ENCODE measurements at places on chromosomes 4 and X.

DNA sequence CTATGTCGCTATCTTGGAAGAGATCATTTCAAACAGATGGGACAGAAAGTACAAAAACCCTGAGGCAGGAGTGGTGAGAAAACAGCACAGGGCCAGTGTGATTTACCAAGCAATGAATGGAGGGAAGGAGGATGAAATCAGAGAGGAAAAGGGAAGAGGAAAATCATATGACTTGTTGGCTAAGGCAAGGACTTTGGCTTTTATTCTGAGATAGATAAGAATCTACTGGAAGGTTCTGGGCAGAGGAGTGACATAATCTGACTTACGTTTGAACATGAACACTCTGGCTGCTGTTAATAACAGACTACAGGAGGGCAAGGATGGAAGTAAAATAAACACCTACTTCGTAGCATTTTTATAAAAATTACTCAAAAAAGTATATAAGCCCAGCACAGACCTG is 207.8 kb upstream of the SLC7A11 start:
- DNase-seq = no peak

- DNase-seq = no peak
Measured at GRCh38 chr4:61500883-61501282, 300.8 kb downstream of the ADGRL3 start.

- no peak for DNase-seq
Measured at GRCh38 chr4:3679851-3680311, 86.3 kb upstream of the ADRA2C start.

DNA sequence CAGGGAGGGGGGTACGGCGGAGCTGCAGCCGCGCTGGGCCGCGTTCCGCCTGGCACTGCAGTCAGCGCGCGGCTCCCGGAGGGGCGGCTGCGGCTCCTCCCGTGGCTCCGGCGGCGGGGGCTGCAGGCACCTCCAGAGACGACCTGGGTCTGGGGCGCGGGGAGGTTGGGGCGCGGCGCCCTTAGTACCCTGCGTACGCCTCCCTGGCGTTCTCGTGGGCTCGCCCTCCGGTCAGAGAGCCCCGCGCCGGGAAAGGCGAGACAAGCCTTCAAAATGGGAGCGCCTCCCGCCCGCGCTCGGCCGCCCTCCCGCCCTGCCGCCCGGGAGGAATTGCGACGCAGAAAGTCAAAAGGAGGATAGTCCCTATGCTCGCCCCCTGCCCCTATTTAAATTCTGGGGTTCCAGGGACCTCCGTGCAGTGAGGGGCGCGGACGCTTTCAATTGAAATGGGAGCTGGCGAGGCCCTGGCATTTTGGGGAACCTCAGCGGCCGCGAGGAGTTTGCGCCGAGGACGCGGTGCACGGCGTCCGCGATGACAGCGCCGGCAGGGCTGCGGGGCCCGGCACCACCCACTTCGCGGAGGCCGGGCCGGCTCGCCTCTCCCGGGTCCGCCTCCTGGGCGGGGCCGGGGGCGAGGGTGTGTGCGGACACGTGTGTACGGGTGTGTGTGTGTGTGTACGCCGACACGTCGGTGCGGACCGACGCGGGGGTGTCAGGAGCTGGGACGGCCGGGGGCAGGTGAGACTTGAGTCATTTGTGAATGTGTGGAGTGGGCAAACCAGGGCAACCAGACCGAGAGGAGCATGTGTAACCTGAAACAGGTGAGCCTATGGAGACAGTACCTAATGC is 544 bp downstream of the HERC3 start:
- DNase-seq = peak; percentile 76

DNA sequence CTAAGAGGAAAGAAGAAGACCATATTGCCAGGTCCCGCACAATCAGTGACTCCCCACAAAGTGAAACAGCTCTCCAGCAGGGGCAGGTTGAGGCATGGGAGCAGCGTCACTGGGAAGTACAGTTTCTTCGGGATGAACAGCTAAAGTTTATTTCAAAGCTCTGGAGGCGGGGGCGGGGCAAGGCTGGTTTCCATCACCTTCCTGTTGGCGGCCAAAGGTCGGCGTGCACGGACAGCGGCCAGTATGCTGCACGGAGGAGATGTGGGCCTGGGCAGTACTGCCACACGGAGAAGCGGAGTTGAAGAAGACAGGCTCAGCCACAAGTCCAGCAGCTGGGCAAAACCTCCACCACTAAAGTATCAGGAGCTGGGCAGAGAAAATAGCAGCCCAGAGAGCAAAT is 951 bp upstream of the ZNF518B start:
- DNase-seq = no peak

DNA sequence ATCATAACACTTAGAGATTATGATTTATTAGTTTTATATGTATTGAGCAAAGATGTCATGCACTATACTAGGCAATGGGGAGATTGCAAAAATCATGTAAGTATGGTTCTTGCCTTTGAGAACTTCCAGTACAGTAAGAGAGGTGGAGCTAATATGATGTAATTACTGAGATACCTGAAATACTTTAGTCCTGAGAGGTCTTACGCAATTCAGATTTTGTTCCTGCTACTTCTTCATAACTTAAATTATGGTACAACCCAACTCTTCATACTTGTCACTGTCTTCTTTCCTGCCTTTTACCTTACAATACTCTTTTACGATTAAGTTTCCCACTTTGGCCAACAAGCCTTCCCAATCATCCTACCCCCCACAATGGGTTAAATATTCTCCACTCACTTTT is 564.2 kb upstream of the PITX2 start:
- DNase-seq = no peak

GRCh38 chrX:107710617-107711391 is 64.8 kb downstream of the TSC22D3 start:
- DNase-seq = no peak

DNA sequence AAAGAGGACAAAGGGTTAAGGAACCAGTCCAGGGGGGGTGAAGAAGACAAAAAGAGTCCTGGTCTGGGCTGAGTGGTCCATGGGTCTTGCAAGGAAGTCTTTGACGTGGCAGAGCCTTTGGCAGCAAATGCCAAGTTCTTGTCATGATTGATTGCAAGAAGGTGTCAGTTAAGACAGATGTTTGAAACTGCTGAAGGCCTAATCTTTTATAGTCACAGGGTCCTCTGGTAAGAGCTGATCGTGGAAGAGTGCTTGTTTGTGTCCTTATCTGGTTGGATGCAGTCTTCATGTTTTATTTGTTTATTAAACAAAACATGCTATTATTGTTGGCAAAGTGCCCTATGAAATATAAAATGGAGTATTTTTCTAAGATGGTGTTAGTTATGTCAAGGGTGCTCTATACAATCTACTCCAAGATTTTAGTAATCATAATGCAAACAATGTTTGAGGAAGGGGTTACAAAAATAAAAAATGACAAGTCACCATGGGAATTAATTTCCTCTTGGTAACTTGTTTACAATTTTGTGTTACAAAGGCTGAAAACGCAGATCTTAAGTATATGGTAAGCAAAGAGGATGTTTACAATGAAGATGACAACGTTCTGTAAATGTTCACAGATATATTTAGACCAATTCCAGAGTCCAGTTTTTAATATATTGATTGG is 85.9 kb downstream of the MAGED4 start:
- DNase-seq = no peak

DNA sequence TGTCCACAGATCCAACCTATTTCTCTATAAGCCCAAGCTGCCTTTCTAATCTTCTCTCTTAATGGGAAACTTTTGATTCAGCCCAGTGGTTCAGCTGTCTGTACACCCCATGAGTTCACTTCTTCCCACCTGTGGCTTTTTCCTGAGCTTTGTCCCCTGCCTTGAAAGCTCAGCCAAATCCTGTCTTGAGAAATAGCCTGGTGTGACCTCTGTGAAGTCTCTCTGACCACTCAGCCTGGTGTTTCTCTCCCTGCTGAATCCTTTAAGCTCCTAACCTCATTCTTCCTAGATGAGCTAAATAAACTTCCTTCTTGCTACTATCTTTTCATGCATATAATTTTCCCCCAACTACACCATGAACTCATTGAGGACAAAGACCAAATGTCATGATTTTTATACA is 15.2 kb upstream of the HERC5 start:
- DNase-seq = no peak

DNA sequence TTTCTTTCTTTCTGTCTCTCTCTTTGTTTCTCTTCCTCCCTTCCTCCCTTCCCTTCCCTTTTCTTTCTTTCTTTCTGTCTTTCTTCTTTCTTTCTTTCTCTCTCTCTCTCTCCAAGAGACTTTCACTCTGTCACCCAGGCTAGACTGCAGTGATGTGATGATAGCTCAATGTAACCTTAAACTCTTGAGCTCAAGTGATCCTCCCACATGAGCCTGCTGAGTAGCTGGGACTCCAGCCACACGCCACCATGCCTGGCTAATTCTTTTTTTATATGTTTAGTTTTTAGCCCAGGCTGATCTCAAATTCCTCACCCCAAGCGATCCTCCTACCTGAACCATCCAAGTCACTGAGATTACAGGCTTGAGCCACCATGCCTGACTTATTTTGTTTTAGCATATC is 64.3 kb upstream of the EMCN start:
- no peak for DNase-seq

GRCh38 chrX:150680974-150681373 is 12.2 kb upstream of the MTMR1 start:
- DNase-seq = no peak

DNA sequence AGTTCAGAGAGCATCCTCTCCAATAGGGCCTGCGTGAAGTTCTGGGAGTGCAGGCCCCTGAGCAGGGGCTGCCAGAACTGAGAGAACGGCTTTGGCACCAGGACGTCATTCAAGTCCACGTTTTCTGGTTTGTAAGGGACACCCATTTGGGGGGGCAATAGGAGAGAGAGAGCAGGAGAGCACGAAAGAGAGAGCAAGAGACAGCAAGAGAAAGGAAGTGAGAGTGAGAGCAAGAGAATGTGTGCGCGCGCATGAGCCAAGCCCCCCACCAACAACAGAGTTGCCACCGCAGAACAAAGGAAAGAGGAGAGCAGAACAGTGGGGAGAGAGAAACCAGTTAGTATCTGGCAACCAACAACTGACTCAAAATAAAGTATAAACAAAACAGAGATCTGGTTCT is 10.4 kb downstream of the LAS1L start:
- DNase-seq = no peak

GRCh38 chr4:119921830-119922229 is 144.8 kb downstream of the MAD2L1 start:
- DNase-seq = no peak

DNA sequence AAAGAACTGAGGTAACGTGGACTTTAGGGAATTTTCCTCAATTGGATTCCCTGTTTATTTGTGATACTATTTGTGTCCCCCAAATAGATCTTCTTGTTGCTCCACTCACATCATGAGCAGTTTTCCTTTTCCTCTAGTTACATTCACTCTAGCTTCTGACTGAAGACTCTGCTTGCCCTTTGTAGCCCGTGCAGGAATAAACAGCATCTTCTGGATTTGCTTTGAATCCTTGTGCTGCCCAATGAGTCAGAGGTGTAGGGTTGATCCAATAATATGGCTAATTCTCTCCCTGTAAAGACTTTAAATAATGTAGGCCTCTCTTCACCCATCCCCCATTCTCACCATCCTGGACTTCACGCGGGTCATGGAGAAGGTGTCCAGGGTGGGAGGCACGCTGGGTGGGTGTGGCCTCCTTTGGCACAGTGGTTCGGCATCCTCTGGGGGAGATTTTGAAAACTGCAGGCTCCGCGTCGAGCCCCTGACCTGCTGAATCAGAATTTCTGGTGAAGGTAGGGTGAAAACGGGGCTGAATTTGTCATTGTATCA is 9.0 kb downstream of the HAND2 start:
- DNase-seq = no peak

- DNase-seq = no peak
Measured at GRCh38 chr4:62327612-62328297, 1127.6 kb downstream of the ADGRL3 start.

GRCh38 chrX:15804563-15804962 is 14.3 kb downstream of the ZRSR2 start:
- DNase-seq = no peak

- DNase-seq = no peak
Measured at GRCh38 chr4:687048-687970, 1.6 kb downstream of the SLC49A3 start.

- DNase-seq = no peak
Measured at GRCh38 chr4:23401572-23401971, 488.3 kb downstream of the PPARGC1A start.

- no peak for DNase-seq
Measured at GRCh38 chr4:156390599-156391324, 437.1 kb upstream of the CTSO start.

GRCh38 chrX:70592091-70592490 is 147.5 kb downstream of the DLG3 start:
- no peak for DNase-seq

DNA sequence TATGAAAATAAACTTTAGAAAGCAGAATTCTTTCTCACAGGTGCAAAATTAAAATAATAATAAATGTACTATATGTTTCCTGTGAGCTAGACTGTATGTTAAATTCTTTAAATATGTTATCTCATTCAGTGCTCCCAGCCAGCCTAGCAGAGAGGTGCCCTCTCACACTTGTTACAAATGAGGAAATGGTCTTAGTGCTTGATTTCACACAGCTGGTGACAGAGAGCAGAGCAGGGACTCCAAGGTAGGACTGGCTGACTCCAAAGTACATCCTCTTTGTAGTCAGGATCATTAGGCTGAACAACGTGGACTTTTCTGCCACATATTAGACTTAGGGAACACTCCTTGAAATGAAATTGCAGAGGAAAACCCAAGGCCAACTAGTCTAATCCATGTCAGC is 72.0 kb upstream of the HHIP start:
- no peak for DNase-seq

GRCh38 chr4:158766434-158767044 is 2.3 kb upstream of the FNIP2 start:
- no peak for DNase-seq

DNA sequence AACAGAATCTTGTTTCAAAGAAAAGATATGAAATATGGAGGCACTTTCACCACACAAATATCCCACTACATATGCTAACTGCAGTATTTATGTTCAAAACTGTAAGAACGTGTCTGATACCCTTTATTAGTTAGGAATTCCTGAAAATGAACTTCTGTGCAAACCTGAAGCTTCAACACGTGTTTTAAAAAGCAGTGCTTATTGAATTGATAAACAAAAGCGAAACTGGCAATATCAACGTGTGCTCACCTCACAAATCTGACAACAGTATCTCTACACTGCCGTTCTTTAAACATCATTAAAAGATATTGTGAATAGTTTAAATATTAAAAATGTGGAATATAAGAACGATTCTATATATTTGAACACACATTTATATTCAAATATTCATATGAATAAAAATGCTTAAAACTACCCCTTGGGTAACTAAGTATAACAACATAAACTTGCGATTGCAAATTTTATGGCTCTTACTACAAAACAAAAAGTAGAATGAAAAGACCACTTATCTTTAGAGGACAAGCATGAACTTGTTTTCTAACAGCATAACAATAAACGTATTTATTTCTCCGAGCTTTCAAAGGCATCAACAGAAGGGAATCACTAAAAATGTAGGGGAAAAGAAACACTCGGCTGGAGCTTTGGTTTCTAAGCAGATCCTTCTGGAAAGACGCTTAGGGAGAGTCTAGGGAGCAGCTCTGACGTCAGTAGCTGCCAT is at the start of gene LRP2BP:
Gene LRP2BP (minus strand): TSS at position 687 of the 718 bp plus-strand sequence. CDS start 17,738 bp downstream, outside the sequence.
- no peak for DNase-seq

Measured in activated effector memory CD4-positive, alpha-beta T cell treated with Interleukin-2 at 50 U/mL for 16 hours (primary cell).